ENCODE measurements at places on chromosomes 3 and 15.

DNA sequence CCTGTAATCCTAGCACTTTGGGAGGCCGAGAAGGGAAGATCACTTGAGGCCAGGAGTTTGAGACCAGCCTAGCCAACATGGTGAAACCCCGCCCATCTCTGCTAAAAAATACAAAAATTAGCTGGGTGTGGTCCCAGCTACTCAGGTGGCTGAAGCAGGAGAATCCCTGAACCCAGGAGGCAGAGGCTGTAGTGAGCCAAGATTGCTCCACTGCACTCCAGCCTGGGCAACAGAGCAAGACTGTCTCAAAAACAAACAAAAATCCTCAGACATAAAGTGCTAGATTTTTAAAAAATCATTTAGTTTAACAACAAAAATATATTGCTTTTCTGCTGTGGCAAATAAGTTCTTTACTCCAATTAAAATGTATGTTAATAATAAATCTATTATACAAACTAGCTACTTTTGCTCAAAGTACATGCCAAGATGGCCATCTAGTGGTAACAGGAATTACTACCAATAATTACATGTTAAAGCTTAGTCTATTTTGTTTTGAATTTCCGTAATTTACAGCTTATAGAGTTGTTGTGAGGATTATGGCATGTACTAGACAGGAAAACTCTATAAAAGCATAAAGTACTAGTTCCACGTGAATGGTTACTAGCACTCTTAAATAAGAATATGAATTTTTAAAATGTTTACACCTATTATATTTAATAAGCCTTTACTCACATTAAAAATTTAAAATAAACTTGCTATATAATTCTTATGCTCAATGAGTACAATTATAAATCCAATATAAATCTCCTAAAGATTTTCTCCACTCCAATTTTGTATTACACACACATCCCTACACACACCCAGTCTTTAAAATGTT, 39.0 kb downstream of the GABPB1 start:
- DNase-seq = no peak

GRCh38 chr15:38058596-38059075, 124.2 kb downstream of the TMCO5A start:
- DNase-seq = no peak

DNA sequence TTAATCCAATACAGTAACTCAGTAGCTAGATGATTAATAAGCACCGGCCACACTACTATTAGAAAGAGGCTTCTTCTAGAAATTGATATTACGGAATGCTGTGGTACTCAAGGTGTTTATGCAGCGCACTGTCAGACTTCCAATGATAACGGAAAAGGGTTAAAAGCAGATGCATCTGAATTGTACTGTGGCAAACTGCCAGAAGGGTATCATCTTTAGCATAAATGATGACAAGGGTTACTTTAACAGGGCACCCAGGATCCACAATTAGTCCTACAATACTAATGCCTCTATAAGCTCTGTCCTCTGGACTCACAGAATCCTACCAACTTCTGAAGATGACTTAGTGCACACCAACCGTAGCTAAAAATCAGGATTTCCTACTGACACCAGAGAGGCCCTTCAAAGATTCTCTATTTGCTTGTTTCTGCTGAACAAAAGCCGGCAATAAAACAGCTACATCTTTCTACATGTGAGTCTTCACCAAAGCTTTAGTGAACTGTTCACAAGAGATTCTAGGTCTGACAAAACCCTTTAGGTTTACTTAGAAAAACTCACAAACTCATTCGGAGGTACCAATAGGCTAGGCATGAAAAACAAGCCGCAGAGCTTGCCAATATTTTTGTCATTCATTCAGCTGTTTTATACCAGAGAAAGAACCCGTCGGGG, 7.1 kb downstream of the SATB1 start:
- no peak for DNase-seq

DNA sequence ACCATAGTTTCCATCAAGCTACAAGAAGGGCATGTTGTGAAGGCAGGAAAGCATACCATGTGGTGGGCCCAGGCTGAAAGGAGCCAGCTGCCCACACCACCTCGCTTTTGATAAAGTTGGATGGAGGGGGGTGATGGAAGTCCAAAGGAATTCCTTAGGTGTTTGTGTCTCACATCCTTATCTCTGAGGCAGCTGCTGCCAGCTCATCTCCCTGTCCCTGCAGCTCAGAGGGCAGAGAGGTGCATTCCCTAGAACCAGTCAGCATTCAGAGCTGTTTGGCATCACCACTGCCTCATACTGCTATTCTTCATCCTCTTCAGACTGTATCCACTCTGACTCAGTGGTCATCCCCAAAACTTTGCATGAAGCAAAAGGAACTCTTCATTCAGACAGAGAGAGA, 141.5 kb upstream of the BFSP2 start:
- DNase-seq = no peak

- no peak for DNase-seq
Measured at GRCh38 chr3:169256796-169257522, 406.6 kb downstream of the MECOM start.

GRCh38 chr3:11450015-11450414, 177.8 kb downstream of the ATG7 start:
- no peak for DNase-seq

- DNase-seq = no peak
Measured at GRCh38 chr15:61489571-61489970, 260.5 kb upstream of the RORA start.

- no peak for DNase-seq
Measured at GRCh38 chr3:126730376-126730775, 26.3 kb downstream of the CHCHD6 start.

DNA sequence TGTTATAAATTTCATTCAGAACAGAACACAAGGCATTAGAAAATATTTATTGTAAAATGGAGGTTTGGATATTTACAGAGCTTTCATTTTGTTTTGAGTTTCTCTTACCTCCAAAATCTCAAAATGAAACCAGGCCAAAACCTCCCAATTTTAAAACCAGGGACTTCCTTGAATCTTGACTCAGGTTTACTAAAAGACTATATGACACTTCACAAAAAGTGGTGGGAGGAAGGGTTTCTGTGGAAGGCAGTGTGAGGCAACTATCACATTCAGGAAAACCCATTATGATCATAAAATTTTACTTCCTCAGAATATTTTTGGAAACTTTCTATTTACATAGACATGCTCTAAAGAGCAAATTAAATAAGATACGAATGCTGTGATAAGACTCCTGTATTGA, 205.8 kb upstream of the EOMES start:
- DNase-seq = no peak

- DNase-seq = no peak
Measured at GRCh38 chr3:48930590-48930989, 11.9 kb downstream of the ARIH2 start.

GRCh38 chr15:88257311-88258092, 963 bp upstream of the NTRK3 start:
- DNase-seq = no peak

GRCh38 chr3:30516238-30516637, 90.2 kb upstream of the TGFBR2 start:
- DNase-seq = no peak

GRCh38 chr15:32959077-32959476, 235.4 kb downstream of the FMN1 start:
- no peak for DNase-seq

GRCh38 chr3:147377412-147378367, 28.7 kb downstream of the ZIC4 start:
- no peak for DNase-seq

- no peak for DNase-seq
Measured at GRCh38 chr15:64524778-64525177, 64.4 kb downstream of the ZNF609 start.

DNA sequence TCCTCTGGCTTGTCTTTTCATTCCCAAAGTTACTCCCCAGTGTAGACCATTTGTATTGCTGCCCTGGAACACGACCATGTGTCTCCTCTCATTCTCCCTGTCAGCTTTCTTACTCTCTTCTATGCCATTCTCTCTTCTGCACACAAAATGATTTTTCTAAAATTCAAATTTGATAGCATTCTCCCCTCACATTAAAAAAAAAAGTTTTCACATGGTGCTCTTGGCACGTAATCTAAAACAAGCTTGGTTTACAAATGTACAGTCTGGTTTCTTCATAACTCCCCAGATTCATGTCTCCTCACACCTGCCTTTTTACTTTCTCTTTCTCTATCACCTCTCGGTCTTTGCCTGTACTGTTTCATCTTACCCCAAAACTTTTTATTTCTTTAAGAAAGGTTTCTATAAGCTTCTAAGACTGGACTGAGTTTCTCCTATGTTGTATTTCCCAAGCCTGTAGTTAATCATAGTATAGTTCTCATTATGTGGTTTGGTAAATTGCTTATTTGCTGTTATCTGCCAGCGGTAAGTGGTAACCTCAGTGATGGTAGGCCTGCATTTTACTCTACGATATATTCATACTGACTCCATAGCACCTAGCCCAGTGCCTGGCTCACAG, 31.2 kb downstream of the BCHE start:
- no peak for DNase-seq
